ENCODE measurements at places on chromosomes 1 and 21.

DNA sequence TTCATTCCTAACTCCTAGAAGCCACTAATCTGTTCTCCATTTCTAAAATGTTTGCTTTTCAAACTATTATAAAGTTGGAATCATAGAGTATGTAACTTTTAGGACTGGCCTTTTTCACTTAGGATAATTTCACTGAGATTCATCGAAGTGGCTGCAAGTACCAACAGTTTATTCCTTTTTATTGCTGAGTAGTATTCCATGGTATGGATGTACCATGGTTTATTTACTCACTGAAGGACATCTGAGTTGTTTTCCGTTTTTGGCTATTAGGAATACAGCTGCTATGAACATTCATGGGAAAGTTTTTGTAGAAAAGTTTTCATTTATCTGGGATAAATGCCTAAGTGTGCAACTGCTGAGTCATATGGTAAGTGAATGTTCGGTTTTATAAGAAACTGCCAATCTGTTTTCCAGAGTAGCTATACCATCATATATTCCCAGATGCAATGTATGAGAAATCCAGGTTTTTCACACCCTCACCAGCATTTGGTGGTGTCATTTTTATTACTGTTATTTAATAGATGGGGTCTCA lies 66.3 kb downstream of the SLC27A3 start:
- no peak for DNase-seq

DNA sequence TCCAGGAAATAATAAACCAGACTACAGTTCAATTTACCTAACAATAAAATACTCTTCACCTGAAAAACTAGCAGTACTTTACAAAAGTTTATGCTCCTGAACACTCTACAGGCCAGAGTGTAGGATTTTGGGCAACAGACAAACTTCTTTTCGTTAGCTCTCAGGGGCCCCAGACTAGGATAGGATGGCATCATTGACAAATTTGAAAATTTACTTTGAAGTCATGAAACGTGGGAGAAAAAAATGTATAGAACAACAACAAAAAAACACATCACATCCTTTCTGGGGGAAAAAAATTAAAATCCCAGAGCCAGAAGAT lies 1.2 kb downstream of the PTP4A2 start:
- no peak for DNase-seq

GRCh38 chr1:18322368-18323032 lies 158.2 kb upstream of the KLHDC7A start:
- DNase-seq, result no peak

GRCh38 chr1:243470502-243470901 lies 214.7 kb downstream of the SDCCAG8 start:
- DNase-seq, result no peak

DNA sequence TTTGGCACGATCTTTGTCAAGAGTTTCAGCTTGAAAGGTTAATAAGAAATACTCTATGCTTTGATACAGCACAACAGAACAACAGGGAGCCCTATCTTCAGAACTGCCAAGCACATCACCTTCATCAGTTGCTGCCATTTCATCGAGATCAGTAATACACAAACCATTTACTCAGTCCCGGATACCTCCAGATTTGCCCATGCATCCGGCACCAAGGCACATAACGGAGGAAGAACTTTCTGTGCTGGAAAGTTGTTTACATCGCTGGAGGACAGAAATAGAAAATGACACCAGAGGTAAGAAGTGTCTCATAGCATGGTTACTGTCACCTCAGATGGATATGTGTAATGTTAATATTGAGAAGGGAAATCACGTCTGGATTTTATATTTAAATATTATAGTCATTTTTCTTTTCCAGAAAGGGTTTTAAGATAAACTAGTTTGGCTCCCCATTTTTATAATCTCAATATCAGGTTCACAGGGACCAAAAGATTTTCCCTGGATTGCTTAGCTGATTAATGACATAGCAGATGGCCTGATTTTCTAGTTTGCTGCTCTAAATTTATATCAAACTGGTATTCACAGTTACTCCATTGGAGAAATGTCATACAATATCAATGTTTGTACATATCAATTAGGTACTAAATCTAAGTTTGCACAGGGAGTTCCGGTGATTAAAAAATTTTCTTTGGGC lies 97.3 kb downstream of the USP25 start:
- no peak for DNase-seq

Data from activated CD4-positive, alpha-beta T cell treated with anti-CD3 and anti-CD28 coated beads, Interleukin-2, amount 50 U/mL, for 24 hours (primary cell).